ENCODE measurements at places on chromosomes 4 and X. TPM values are rescaled to one million over a fixed set of nuclear protein-coding genes. Genes with fewer than 3 reads are reported as not detected.

TCEAL6 gene
- not detected for total RNA-seq

- peak; percentile 29 for DNase-seq
These were observed 53.5 kb downstream of the CHST7 start for GRCh38 chrX:46627062-46627461.

- no peak for DNase-seq
These were observed 244.1 kb downstream of the CRLF2 start for GRCh38 chrX:968148-968965.

CYTL1 gene
- total RNA-seq: 0.42 TPM

- no peak for DNase-seq
These were observed 512.8 kb downstream of the ANKRD50 start for GRCh38 chr4:124199755-124200154.

DNA sequence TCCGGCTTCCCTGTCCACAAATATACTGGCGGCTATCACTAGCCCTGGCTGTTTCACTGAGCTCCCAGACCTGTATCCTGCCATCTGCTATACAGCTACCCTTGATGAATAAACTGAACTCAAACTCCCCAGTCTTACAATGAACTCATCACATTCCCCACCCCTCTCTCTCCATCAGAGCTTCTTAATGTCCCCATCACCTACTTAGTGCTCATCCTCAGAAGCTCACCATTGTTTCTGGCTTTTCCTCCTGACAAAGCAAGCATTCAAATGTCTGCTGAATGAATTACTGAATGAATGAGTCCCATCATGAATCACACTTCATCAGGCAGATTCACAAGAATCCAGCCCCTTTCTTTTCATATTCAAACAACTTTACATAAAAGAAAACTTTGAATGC is 5.7 kb upstream of the DGAT2L6 start:
- DNase-seq: no peak

DNA sequence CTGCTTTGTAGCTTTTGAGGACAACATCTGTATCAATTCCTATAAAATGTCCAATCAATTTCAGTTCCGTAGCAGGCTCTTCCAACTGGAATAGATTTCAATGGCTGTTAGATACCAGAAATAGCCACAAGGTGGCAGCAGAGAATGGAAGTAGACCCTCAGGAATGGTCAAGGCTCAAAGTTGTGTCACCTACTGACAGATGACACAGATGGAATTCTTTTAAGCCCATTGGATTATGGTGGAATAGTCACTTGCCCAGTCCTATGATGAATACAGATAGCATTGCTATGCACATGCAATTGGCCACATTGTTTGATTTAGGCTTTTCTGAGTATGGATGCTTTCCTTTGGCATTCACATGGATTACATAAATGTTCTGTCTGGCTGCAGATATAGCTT is 130.4 kb upstream of the RADX start:
- DNase-seq: no peak

All from left ventricle myocardium superior (tissue), 1 donor.